ENCODE measurements at places on chromosomes 7 and 10.

- no peak for DNase-seq
Observed at GRCh38 chr7:107103369-107103768, 58.9 kb downstream of the PRKAR2B start.

DNA sequence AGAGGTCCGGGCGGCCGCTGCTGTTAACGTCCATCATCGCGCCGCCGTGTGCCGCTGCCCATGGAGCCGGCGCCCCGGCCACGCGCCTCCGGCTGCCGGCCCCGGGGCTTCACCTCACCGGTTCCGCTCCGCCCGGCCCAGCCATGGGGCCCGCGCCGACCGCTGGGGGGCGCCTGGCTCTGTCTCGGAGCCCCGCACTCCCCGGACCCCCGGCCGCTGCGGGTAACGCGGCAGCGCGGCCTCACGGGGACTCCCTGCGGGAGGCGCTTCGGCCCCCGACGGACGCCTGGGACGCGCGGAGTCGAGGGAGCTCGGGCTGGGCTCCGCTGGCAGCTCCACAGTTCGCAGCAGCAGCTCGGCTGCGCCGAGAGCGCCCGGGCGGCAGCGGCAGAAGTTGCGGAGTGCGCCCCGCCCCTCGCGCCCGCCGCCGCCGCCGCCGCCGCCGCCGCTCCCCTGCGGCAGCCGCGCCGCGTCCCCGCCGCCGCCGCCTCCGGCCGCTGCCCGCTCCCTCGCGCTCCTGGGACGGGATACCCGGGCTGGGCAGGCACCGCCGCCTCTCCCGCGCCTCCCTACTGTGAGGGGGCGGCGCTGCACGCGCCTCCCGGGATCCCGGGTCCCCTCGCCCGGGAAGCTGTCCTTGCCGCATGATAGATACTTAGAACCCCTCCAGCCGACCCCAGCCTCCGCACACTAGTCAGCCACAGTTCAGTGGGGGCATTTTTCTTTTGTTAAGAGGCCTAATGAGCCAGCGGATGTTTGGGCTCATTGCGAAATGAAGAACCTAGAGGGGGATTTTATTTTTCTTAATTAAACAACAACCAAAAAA lies at the start of gene HTR7:
HTR7 (minus strand) TSS at position 405 of the 826 bp plus-strand sequence; CDS start at position 37, 368 bp downstream.
- peak; percentile 52 for DNase-seq

- no peak for DNase-seq
Observed at GRCh38 chr7:157046681-157047080, 36.2 kb upstream of the MNX1 start.

GRCh38 chr7:123692471-123692877 lies 36.8 kb downstream of the LMOD2 start:
- no peak for DNase-seq

DNA sequence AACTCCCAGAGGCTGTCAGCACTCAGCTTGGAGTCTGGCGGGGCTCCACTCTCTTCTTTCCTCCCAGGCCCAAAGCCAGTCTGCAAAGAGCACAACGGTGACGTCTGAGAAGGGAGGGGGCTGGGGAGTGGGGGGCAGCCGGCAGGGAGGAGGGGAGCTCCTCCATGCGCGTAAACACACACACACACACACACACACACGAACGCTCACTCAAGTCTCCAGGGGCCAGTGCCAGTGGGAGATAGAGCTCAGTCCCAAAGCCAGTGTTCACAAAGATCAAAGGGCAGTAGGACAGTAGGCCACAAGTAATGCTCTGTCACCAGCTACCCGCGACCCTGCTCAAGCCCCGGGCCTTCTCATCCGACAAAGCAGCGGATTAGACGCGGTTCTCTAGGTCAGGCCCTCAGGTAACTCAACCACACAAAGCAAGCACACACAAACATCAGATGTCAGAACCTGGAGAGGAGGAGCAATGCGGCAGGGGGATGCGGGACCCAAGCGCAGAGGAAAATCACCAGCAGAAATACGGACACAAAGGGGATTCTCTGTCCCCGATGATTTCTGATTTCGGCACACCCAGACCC lies 19.9 kb downstream of the TCAF1 start:
- DNase-seq, result no peak

- DNase-seq, result no peak
Observed at GRCh38 chr10:62034096-62034640, 132.7 kb downstream of the ARID5B start.

- no peak for DNase-seq
Observed at GRCh38 chr7:106050746-106051117, 61.4 kb downstream of the SYPL1 start.

- no peak for DNase-seq
Observed at GRCh38 chr7:65239707-65240352, 133.8 kb upstream of the ZNF92 start.

DNA sequence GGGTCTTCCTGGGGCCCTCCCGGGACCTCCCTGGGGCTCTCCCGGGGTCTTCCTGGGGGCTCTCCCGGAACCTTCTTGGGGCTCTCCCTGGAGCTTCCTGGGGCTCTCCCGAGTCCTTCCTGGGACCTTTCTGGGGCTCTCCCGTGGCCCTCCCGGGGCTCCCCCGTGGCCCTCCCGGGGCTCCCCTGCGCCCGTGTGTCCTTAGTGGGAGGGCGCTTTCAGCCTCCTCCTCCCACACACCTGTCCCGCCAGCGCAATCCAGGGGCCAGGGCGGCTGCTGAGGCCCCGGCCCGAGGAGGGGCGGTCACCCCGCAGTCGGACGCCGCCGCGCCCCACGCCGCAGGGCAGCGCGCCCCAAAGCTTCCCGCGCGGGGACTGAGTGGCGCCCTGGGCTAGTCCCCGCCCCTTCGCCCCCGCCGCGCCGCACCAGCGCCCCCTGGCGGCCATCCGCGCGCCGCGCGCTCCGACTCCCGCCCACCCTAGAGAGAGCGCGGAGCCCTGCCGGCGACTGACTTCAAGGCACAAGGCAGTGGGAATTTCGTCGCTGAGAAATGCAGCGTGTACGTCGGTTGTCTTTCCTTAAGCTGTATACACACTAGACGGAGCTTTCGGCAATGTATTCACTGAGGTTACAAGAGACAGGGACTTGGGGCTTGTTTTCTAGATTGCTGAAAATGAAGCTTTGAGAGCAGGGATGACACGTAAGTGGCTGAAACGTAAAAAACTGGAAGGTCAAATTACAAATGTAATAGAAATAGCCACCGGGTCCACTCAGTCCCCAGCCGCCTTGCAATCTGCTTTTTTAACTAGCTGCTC lies 47.1 kb downstream of the INSIG1 start:
- DNase-seq, result peak; percentile 73

DNA sequence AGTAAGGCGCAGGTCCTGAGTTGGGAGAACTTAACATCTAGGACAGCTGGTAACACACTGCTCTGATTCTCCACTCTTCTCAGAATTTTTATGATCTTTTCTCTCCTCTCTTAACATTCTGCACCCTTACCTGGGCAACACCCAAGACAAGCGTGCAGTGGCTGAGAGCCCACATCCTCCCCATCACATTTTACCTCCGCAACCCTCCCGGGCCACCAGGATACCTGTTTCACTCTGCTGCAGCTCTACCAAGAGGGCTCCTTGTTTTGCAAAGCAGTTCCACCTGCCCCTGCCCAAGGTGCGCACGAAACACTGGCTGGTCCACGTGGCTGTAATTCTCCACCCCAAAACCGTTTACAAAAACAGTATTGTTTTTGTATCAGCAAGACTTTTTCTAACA lies 81.5 kb downstream of the ITIH5 start:
- DNase-seq, result no peak

DNA sequence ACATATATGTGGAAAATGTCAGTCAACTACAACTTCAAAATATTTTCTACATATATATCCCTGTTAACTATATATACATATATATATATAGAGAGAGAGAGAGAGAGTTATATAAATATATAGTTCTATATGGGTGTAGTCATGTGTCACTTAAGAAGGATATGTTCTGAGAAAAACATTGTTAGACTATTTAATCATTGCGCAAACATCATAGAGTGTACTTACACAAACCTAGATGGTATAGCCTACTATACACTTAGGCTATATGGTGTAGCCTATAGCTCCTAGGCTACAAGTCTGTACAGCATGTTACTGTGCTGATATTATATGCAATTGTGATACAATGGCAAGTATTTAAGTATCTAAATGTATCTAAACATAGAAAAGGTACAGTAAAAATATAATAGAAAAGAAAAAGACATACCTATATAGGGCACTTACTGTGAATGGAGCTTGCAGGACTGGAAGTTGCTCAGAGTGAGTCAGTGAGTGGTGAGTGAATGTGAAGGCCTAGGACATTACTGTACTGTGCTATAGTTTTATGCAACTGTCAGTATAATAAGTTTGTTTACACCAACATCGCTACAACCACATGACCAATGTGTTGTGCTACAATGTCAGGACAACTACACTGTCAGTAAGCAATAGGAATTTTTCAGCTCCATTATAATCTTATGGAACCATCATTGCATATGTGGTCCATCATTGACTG lies 18.0 kb upstream of the FGL2 start:
- no peak for DNase-seq

DNA sequence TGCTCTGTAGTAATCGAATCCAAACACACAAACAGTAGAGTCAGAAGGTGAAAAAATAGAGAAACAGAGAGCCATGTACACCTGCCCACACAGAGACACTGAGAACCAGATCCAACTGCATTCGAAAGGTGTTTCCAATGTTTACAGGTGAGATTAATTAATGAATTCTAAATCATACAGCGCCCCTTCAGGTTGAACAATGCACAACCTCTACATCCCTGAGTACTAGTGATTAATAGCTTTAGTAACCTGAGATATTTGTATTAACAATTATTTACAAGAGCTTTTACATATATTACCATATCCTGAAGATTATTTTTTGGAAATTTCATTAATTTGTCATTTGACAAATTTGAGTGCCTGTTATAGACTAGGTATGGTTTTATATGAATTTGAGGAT lies 7.6 kb upstream of the MRC1 start:
- no peak for DNase-seq

- DNase-seq, result no peak
Observed at GRCh38 chr7:81195033-81195432, 276.2 kb upstream of the SEMA3C start.

DNA sequence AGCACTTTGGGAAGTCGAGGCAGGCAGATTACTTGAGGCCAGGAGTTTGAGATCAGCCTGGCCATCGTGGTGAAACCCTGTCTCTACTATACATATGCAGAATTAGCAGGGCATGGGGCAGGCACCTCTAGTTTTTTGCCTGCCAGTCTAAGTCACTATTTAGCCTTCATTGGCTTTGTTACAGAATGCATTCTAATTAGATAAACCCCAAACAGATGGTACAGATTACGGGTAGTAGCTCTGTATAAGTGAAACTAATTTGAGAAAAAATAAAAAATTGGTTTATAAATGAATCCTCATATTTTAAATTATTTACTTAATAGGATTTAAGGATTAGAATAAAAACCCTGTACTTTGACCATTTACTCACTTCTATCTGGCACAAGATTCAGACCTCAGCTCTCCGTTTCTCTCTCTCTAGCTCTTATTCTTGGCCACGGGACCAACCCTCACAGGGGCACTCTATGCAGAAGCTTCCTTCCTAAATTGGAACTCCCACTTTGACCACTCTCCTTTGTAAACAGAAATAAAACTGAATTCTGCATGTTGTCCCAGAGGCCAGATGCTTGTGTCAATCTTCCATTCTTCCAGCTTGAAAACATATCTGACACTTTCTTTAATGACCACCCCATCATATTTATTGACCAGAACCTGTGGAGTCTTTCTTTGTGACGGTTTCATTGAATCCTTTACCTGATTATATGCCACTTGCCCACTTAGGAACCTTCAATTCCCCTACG lies 26.8 kb downstream of the BET1 start:
- no peak for DNase-seq

DNA sequence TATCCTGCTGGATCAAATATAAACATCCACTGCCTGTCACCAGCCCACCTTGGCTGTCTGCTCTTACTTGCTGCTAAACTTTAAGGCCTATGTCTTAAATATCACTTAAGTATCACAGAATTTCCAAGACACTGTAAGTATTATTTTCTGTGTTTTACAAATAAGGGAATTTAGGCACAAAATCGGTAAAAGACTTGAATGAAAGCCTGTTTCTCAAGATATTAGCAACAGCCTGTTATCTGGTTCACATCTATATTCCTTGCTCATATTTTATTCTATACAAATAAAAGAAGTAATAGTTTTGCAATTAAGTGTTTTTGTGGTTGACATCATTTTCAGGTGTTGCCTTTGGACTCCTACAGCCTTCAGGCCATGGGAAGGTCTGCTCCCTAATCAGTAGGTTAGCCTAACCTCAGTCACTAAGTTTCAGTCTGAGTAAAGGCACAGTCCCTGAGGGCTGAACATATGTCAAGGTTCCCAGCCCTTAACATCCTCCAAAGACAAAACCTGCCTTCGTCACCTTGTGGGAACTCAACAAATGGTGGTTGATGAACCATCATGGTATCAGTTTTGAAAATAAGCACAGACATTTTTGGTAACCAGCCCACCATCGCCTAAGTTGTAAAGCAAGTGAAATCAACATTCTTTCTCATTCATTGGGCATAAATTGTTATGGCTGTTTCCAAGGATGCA lies 127.1 kb downstream of the CREB5 start:
- DNase-seq, result no peak

DNA sequence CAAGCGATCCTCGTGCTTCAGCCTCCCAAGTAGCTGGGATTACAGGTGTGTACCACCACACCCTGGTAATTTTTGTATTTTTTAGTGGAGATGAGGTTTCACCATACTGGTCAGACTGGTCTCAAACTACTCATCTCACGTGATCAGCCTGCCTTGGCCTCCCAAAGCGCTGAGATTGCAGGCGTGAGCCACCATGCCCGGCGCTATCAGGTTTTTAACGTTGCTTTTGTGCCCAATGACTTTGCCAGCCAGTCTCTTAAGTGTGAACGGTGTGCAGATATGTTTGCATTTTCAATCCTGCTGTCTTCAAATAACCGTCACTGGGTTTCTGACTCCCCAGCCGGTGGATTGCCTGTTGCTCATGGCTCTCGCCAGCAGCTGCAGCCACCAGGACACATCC lies 201.8 kb upstream of the PPP2R2D start:
- no peak for DNase-seq

GRCh38 chr7:3538041-3538440 lies 237.0 kb downstream of the SDK1 start:
- no peak for DNase-seq

- no peak for DNase-seq
Observed at GRCh38 chr10:49157229-49157628, 23.4 kb upstream of the FAM170B start.

DNA sequence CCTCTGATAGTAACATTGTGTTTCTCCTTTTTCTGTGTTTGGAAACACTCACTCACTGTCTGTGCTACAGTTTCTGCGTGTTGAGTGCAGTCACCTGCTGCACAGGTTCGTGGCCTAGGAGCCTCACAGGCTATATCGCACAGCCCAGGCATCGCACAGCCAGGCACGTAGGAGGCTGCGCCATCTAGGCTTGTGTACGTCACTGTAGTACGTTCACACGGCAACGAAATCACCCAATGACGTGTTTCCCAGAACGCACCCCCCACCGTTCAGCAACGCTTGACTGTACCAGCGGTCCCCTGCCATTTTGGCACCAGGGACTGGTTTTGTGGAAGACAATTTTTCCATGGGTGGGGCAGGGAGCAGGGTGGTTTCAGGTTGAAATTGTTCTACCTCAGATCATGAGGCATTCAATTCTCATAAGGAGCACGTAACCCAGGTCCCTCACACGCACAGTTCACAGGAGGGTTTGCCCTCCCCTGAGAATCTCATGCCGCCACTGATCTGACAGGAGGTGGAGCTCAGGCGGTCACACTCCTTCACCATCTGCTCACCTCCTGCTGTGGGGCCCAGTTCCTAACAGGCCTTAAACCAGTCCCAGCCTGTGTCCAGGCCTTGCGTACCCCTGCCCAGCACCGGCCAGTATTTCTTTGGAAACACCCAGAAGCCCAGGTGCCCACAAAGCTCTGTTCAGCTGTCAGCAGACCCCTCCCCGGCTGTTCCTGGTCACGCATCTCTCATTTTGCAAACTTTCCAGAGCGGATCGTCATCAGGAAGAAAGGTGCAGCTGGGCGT lies 23.2 kb upstream of the PRKAR1B start:
- no peak for DNase-seq
